ENCODE measurements at places on chromosomes 4 and X. TPM values are rescaled to one million over a fixed set of nuclear protein-coding genes. Genes with fewer than 3 reads are reported as not detected.

The MAGEC2 gene
- not detected for total RNA-seq

- peak; percentile 0 for DNase-seq
- no peaks in the 10 kb centered on the region for H3K4me1 ChIP-seq
- no peak overlapping the region for H3K4me3 ChIP-seq
- H3K27ac ChIP-seq, result no peak overlapping the region
- H3K27me3 ChIP-seq, result no peaks in the 10 kb centered on the region
Observed at GRCh38 chrX:97027384-97027922, 143.7 kb downstream of the RPA4 start.

GRCh38 chr4:11954093-11954492 is 525.4 kb upstream of the HS3ST1 start:
- no peak overlapping the region for H3K4me3 ChIP-seq
- H3K27me3 ChIP-seq, result no peaks in the 10 kb centered on the region
- H3K27ac ChIP-seq, result no peak overlapping the region
- H3K36me3 ChIP-seq, result no peaks in the 10 kb centered on the region
- no peaks in the 10 kb centered on the region for H3K4me1 ChIP-seq

The SERPINA7 gene
- 315 TPM for total RNA-seq

The SYTL5 gene
- not detected for total RNA-seq

GRCh38 chr4:164931551-164932324 is 45.7 kb downstream of the TRIM61 start:
- no peaks in the 10 kb centered on the region for H3K36me3 ChIP-seq
- no peaks in the 10 kb centered on the region for H3K4me1 ChIP-seq
- no peak overlapping the region for H3K4me3 ChIP-seq
- no peak overlapping the region for H3K27ac ChIP-seq
- no peaks in the 10 kb centered on the region for H3K27me3 ChIP-seq
- no peak for DNase-seq

GRCh38 chr4:10688022-10688421 is 3.5 kb upstream of the CLNK start:
- DNase-seq, result no peak
- no peaks in the 10 kb centered on the region for H3K36me3 ChIP-seq
- no peaks in the 10 kb centered on the region for H3K27me3 ChIP-seq
- no peak overlapping the region for H3K4me3 ChIP-seq
- no peak overlapping the region for H3K27ac ChIP-seq

The SLC7A11 gene
- 11.9 TPM for total RNA-seq

DNA sequence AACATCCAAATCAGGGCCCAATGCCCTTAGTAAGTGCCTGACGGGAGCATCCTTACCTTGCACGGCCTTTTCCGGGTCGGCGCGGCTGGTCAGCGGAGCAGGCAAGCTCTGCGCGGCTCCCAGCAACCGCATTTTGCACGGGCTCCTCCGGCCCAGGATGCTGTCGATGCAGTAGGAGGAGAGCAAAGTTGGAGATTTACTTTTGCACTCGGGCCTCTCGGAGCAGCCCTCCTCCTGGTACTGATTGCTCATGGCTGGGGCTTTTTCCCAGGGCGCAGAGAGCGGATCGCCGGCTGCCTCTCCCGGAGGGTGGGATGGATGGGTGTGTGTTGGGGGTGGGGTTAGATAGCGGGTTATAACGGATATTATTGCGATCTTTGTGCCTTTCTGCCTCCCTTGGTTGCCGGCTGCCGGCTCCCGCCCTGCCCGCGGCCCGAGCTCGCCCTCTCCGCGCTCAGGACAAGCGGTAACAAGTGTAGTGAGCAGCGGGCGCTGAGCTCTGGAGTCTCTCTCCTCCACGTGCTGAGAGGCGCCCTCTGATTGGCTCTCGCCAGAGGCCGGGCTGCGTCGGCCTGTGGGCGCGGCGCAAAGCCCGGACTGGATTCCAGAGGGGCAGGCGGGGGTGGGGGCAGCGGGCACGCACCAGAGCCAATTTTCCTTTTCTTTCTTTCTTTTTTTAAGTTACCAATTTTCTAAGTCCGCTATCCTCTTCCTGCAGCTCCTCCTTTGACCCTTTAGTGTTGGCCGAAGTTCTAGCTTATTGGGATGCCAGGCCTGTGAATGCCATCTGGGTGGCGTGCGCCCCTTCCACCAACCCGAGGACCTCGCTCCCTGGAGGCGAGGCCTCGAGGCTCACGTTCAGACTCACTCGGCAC is at the start of gene ARX:
Gene ARX (minus strand): TSS at position 480 of the 875 bp plus-strand sequence. CDS start 228 bp downstream, at position 252.
- H3K27me3 ChIP-seq, result peaks cover 58% of the 10 kb centered on the region
- DNase-seq, result peak; percentile 43
- H3K4me1 ChIP-seq, result peaks cover 16% of the 10 kb centered on the region
- H3K4me3 ChIP-seq, result no peak within 1 kb of the TSS
- H3K27ac ChIP-seq, result no peak within 1 kb of the TSS

The HS6ST2 gene
- not detected for total RNA-seq

GRCh38 chrX:10747975-10748374 is 127.6 kb upstream of the MID1 start:
- H3K4me1 ChIP-seq, result no peaks in the 10 kb centered on the region
- no peaks in the 10 kb centered on the region for H3K27me3 ChIP-seq
- no peak overlapping the region for H3K27ac ChIP-seq
- no peak overlapping the region for H3K4me3 ChIP-seq
- no peaks in the 10 kb centered on the region for H3K36me3 ChIP-seq
- no peak for DNase-seq

The NUDT11 gene
- not detected for total RNA-seq

The KIAA1210 gene
- not detected for total RNA-seq

- no peaks in the 10 kb centered on the region for H3K36me3 ChIP-seq
- H3K27ac ChIP-seq, result no peak overlapping the region
Observed at GRCh38 chr4:40369437-40370274, 34.5 kb downstream of the CHRNA9 start.

- H3K27me3 ChIP-seq, result no peaks in the 10 kb centered on the region
- H3K4me1 ChIP-seq, result no peaks in the 10 kb centered on the region
- H3K27ac ChIP-seq, result no peak overlapping the region
- no peaks in the 10 kb centered on the region for H3K36me3 ChIP-seq
- DNase-seq, result no peak
Observed at GRCh38 chr4:172125443-172125842, 312.2 kb downstream of the GALNTL6 start.

GRCh38 chr4:10023050-10023419 is 1.7 kb upstream of the SLC2A9 start:
- H3K4me1 ChIP-seq, result peaks cover 96% of the 10 kb centered on the region
- H3K27ac ChIP-seq, result peak overlapping the region; percentile 89
- DNase-seq, result no peak
- H3K36me3 ChIP-seq, result 0 out of 2 replicates have a peak, but pooled peaks cover 1% of the 10 kb centered on the region
- no peaks in the 10 kb centered on the region for H3K27me3 ChIP-seq

The ZDHHC15 gene
- not detected for total RNA-seq

The SLC6A14 gene
- 43.2 TPM for total RNA-seq

DNA sequence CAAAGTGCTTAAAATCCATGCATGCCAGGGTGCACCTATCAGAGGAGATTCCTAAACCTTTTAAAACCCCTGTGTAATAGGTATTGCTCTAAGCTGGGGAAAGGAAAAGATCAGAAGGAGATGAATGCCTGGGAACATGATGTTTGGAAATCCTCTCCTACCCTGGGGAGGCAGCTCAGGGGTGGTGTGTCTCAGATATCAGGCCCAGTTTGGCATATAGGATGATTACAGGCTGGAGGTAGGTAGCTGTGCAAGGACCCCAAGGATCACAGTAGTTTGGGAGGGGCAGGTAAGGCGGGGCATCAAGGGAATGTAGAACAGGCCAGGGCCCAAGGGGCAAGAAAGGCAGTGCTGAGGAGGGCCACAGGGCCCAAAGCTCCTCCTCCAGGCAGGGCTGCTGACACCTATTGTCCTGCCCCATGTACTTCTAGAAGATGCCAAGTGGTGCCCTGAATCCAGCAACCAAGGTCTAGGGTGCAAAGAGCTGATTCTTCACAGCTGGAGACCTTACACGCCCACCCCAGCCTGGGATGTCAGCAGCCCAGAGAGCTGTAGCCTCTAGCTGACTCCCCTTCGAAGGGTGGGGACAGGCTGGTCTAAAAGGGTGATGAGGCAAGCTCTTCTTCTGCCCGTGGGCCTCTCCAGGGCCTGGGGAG is 17.6 kb downstream of the SASH3 start:
- no peak for DNase-seq
- H3K4me3 ChIP-seq, result no peak overlapping the region
- H3K27ac ChIP-seq, result no peak overlapping the region
- H3K36me3 ChIP-seq, result no peaks in the 10 kb centered on the region
- H3K4me1 ChIP-seq, result no peaks in the 10 kb centered on the region
- H3K27me3 ChIP-seq, result no peaks in the 10 kb centered on the region

The PARM1 gene
- total RNA-seq, result not detected

The VSIG4 gene
- total RNA-seq, result not detected
